ENCODE measurements at places on chromosomes 4 and X. TPM values are rescaled to one million over a fixed set of nuclear protein-coding genes. Genes with fewer than 3 reads are reported as not detected.

The SLIT2 gene
- 12.0 TPM for total RNA-seq

The PPP4R3C gene
- total RNA-seq, result not detected

The MRFAP1L1 gene
- total RNA-seq, result 36.1 TPM

The TCEAL6 gene
- not detected for total RNA-seq

The KIT gene
- under 0.01 TPM for total RNA-seq

The RAB39B gene
- 0.14 TPM for total RNA-seq

The PF4V1 gene
- 0.57 TPM for total RNA-seq

Measured in placental pericyte (primary cell).